ENCODE measurements at places on chromosomes 3 and 15. TPM values are rescaled to one million over a fixed set of nuclear protein-coding genes. Genes with fewer than 3 reads are reported as not detected.

DNA sequence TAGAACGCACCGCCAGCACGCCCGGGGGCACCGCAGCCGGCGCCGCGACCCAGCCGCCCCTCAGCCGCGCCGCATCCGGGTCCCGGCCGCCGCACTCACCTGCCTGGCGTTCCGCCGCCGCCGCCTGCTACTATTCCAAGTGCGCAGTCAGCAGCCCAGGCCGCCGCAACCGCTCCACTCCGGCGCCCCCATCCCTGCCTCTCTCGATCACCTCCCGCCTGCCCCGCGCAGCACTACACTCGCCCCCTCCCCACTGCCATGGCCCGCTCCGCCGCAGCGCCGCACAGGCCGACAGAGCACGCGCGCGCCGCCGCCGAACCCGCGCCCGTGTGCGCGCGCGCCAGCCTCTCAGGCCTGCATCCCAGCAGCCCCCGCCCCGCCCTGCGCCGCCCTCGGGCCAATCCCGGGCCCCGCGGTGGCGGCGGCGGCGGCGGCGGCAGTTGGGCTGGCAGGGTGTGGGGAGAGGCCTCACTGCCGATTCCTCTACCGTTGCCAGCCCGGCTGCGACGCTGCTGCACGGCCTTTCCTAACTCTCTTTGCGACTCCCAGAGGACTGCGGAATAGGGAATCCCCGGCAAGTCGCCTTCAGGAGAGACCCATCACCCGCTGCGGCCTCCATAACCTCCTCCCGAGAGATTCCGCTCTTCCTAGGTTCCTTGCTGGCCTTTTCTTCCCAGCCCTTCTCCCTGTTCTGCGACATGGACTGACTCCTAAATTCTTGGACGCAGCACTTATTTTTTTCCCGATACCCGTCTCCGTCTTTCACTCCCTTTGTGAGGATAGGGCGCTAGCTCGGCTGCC lies at the start of gene PIK3CB:
Gene PIK3CB, minus strand, starts transcription at position 333 of the 801 bp plus-strand sequence. CDS start 75,585 bp downstream, outside the sequence.
- DNase-seq: peak; percentile 90

Gene SNAPC5
- 33.4 TPM for total RNA-seq

DNA sequence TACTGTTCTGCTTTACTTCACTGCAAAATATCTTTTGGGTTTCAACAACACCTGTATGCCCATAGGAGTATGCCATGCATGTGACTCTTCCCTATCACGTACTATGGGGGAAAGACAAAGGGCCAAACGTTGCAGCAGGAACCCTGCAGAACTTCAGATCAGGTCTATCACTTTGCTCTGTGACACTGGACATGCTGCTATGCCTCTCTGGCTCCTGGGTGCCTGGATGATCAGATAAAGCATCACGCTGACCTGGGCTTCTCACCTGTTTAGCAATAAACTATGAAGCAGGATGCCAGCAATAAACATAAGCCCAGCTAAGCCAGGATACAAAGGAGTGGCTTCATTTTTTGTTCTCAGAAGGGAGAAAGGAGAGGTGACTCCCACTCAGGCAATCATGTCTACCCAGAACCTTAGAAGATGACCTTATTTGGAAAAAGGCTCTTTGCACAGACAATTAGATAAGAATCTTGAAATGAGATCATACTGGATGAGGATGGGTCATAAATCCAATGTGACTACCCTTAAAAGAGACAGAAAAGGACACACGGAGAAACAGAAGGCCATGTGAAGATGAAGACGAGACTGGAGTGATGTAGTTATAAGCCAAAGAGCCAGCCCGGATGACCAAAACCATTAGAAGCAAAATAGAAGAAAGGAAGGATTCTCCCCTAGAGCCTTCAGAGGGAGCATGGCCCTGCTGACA lies 19.3 kb downstream of the POMGNT2 start:
- no peak for DNase-seq

DNA sequence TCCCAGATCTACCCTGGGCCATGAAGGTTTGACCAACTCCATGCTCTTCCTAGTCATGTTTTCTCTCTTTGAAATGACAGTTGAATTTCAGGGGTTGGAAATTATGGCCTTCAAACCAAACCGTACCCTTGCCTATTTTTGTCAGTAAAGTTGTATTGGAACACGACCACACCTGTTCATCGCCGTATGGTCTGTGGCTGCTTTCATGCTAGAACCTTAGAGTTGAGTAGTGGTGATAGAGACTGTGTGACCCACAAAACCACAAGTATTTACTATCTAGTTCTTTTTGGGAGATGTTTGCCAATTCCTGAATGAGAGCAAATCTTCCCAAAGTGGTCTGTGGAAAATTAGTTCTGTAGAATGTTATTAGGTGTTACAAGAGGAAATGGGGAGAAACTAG lies 24.0 kb upstream of the STARD5 start:
- no peak for DNase-seq

Gene IL17RB
- 5.6 TPM for total RNA-seq

DNA sequence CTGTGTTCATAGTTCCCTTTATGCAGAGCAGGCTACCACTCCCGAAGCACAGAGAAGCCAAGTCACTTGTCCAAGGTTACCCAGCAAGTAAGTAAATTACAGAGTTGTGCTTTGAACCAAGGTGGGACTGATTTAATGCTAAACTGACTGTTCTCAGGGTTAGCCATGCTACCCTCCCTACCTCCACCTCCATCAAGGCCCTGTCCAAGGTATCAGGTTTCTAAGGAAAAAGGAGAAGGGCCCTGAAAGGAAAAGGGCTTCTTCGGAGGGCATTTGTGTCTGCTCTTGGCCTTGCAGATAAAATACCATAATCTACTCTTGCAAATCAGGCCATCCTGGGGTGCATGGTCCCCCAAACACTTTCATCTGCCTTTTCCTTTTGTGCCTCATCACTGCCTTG lies 288.1 kb upstream of the LRRFIP2 start:
- no peak for DNase-seq

- DNase-seq: no peak
These were observed 51.1 kb upstream of the APEH start for GRCh38 chr3:49623071-49623470.

DNA sequence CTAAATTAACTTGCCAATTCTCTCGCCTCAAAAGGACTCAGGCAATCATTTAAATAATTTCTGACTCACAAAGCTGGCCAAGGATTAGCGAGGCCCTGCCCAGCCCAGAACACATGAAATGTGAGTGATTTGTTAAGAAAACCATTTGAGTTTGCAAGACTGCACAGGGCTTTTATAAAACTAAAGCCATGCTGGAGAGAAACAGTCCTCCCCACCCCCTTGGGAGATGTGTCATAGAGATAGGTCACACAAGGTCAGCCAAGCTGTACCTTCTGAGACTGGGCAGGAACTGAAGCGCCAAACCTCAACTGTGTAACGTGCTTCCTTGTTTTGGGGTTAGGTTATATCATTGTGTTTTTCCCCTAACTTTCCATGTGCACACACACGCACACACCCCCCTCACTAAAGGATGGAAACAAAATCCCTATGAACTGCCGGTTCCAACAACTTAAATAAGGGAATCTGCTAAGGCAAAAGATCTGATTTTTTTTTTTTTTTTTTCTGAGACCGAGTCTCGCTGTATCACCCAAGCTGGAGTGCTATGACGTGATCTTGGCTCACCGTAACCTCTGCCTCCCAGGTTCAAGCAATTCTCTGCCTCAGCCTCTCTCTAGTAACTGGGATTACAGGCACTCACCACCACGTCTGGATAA lies 8.1 kb downstream of the SPATA12 start:
- no peak for DNase-seq

Gene RBP2
- total RNA-seq: not detected

DNA sequence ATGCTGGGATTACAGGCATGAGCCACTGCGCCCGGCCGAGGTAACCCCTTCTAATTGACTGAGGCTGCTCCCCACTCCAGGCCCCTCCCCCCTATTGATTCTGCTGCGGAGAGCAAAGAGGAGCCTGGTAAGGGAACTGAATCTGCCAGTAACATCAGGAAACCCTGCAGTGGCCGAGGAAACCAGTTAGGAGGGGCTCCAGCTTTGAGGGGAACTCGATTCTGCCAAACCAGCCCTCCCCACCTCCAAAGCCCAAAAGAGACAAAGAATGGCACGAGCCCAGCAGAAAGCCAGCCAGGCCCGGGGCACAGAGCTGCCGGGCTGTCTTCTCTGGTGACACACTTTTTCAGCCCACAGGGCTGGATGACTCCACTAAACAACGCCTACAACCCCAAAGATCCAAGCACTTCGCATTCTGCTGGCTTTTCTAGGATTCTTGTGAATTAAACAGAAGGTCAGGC lies 15.0 kb upstream of the ACAD9 start:
- no peak for DNase-seq

Gene ACAN
- total RNA-seq: 1.00 TPM

DNA sequence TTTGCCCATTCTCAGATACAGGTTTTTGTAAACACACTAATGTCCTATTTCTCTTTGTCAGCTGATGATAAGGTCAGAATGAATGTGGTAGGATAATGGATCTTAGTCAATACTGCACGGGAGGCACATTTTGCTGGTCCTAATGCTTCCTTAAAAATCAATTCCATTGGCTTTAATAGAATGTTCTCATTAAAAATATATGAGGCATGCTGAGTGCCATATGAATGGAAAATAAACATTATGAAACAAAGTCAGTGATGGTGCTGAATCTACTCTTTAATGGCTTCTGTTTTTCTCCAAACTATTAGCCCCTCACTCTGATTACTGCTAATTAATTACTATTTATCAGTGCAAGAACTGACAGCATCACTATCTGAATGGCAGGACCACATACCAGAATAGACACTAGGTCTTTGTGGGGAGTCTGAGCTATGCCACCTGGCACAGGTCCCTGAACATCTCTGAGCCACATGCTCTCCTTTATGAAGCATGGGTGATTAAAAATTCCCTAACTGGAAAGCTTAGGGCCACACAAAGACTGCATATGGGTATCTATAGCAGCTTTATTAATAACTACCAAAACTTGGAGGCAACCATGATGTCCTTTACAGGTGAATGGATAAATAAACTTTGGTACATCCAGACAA lies 278.9 kb downstream of the MEX3B start:
- no peak for DNase-seq

- no peak for DNase-seq
These were observed 29.7 kb upstream of the POLG start for GRCh38 chr15:89364341-89364740.

Gene KLF15
- total RNA-seq: 44.3 TPM

- no peak for DNase-seq
These were observed 43.9 kb downstream of the MEIS2 start for GRCh38 chr15:37056177-37057121.

GRCh38 chr3:53506110-53506762 lies 11.8 kb downstream of the CACNA1D start:
- no peak for DNase-seq

Gene GNL3
- total RNA-seq: 66.4 TPM

Gene SLC24A5
- total RNA-seq: not detected
